Activated T-cell treated with anti-CD3 and anti-CD28 coated beads, Interleukin-2, amount 50 U/mL, for 4 hours (primary cell): ENCODE measurements at places on chromosomes 16 and 17. TPM values are rescaled to one million over a fixed set of nuclear protein-coding genes. Genes with fewer than 3 reads are reported as not detected.

The HS3ST3B1 gene
- total RNA-seq = 12.3 TPM

The PHF12 gene
- 48.6 TPM for total RNA-seq

The VAT1L gene
- total RNA-seq = 0.22 TPM

The PSME3IP1 gene
- 76.7 TPM for total RNA-seq

The DBNDD1 gene
- 0.92 TPM for total RNA-seq

The CBFA2T3 gene
- 1.0 TPM for total RNA-seq
